ENCODE measurements at places on chromosomes 4 and X.

GRCh38 chr4:104716584-104716983, 221.9 kb upstream of the CXXC4 start:
- DNase-seq: no peak

- DNase-seq: no peak
Observed at GRCh38 chr4:101981756-101982155, 191.2 kb downstream of the BANK1 start.

GRCh38 chr4:166065324-166065723, 192.3 kb downstream of the TLL1 start:
- DNase-seq: no peak

- DNase-seq: no peak
Observed at GRCh38 chr4:25523405-25523804, 132.2 kb upstream of the SLC34A2 start.

DNA sequence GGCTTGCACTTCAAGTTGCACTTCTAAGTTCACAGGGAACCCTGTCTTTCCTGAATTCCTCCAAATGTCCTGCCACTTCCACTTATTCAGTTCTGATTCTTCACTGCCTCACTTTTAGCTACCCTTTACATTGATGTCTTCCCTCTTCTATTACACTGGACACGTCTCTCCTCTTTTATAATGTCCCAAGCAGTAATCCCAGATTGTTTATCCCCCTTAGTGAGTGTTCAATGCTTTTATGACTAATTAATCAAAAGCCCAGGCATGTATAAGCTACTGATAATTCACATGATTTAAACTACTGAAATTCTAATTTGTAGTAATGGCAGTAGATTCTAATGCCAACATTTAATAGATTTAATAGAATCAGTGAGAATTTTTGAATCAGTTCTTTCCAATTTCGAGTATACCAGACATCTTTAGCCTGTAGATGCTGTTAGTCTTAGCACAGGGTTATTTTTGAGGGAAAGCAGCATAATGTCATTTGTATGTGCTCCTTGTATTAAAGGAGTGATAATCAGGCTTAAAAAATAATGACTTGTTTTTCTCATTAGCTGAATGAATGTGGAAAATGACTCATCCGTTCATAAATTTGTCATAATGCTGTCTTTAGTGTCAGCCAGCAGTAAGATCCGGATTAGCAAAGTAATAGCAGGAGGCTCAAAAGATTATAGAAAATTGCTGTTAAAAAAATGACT, 703.1 kb downstream of the CENPC start:
- no peak for DNase-seq

- no peak for DNase-seq
Observed at GRCh38 chr4:88698519-88698918, 890 bp upstream of the NAP1L5 start.

- no peak for DNase-seq
Observed at GRCh38 chrX:119206203-119206602, 29.9 kb upstream of the PGRMC1 start.

DNA sequence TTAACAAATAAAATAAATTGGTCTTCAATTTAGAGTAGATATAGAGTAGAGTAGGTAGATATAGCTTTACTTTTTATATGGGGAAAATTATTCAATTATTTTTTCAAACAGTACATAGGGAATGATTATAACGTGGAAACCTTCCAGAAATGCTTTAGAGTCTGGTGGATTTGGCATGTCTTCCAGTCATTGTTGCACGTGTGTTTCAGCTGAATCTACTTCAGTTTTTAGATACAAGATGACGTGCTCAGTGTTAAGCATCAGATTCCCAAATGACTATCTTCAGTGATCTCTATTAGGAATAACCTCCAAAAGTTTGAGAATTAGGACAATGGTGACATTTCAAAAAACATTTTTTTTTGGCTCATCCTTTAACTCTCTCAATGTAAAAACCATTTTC, 616.9 kb downstream of the ANKRD50 start:
- DNase-seq: no peak

DNA sequence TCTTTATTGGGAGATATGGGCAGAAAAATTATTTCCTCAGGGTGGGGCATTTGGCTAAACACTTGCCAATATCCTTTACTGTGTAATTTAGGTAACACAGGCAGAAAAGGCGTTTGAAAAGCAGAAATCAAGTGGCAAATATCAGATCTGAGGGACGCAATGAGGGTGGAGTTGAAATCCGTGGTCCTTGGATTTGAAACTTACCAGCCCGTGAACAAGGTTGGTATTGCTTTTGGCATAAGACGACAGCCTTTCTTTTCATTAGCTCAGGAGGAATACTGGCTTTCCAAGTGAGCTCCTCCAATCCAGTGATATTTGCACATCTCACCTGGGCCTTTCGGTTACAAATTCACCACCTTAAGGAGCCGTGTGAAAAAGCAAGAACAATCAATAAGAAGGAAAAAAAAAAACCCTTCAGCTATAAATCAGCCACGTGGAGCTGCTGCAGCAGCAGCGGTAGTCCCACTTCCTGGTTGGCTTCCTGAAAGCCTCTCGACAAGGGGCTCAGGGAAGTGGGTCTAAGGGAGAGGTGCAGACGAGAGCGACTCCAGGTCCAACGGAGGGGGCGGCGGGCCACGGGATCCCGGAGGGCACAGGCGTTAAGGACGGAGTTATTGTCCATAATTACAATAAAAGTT, 734 bp upstream of the GALNT7 start:
- DNase-seq: no peak

DNA sequence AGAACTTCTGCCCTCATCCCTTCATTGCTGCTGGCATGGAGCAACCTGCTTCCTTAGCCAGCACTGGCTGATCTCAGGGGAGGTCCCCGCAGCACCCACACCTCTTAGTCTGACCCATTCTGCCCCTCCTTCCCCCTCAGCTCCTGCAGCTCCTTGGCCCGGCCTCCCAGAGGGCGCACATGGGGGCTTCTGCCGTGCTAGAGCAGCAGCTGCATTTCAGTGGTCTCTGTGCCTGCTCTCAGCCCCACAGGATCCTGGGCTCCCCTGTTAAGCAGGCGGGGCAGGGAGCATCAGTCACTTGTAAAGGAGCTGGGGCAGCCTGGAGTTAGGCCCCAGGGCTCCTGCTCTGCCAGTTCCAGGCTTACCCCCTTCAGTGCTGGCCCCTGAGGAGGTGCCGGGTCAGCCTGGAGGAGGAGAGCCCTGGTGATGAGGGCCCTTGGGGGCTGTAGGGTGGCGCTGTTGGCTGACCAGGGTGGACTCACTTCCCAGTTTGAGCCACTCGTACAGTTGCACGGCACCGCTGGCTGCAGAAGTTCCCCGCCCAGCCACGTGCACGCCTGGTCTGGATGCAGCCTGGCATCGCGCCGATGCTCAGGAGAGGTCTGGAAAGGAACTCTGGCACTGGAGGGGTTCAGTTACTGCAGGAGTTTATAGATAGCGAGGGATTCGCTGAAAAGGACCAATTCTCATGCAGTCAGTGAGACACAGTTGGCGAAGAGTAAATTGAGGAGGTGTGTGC, 85.1 kb upstream of the PSAPL1 start:
- DNase-seq: no peak
